ENCODE measurements at places on chromosomes 13 and 19.

GRCh38 chr19:41617941-41618730 lies 8.7 kb downstream of the CEACAM4 start:
- DNase-seq = no peak

GRCh38 chr19:49807058-49807903 lies 5.8 kb downstream of the FUZ start:
- DNase-seq = no peak

DNA sequence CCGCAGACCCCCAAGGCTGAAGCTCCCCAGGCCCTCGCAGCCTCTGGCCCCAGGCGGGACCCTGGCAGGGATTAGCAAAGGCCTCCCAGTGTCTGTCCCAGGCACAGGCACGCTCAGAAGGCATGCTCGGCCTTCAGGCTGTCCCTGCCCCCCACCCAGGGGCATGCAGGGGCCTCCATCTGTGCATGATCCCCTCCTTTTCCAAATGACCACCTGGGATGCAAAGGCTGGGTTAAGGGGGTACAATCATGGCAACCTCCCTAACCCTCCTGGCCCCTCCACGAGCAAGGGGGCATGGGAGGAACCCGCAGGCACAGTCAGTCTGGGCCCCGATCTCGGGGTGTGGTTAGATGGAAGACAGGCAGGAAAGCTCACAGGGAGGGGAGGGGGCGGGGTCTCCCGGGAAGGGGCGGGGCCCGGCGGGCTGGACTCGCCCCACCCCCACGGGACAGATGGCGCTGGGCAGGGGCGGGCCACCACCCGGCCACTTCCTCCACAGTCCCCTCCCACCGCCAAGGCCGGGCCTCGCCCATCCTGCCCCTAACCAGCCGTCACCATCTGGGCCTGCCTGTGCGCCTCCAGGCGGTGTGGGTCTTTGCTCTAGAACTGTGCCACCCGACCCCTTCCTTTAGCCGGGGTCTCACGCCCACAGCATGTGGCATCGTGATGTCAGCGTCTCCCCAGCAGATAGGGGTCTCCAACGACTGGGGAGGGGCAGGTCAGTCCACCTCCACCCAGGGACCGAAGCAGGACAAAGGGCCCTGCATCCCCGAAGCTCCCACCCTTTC lies 7.0 kb upstream of the REXO1 start:
- DNase-seq = peak; percentile 60

DNA sequence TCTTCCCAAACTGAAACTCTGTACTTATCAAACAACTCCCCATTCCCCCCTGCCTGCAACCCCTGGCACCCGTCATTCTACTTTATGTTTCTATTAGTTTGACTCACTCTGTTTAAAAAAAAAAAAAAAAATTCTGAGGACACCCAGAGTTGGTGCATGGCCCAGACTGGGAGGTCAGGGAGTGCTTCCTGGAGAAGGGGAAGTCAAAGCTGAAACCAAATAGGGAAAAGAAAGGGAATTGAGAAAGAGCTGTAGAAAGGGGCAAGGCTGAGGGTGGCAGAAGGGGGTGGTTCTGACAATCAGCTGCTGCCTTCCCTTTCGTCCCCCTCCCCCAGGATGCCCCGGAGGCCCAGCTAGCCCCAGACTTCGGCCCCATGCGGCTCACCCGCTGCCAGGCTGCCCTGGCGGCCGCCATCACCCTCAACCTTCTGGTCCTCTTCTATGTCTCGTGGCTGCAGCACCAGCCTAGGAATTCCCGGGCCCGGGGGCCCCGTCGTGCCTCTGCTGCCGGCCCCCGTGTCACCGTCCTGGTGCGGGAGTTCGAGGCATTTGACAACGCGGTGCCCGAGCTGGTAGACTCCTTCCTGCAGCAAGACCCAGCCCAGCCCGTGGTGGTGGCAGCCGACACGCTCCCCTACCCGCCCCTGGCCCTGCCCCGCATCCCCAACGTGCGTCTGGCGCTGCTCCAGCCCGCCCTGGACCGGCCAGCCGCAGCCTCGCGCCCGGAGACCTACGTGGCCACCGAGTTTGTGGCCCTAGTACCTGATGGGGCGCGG lies 9.0 kb upstream of the STRN4 start:
- no peak for DNase-seq

GRCh38 chr13:114130131-114130836 lies 2.1 kb downstream of the RASA3 start:
- DNase-seq = no peak

DNA sequence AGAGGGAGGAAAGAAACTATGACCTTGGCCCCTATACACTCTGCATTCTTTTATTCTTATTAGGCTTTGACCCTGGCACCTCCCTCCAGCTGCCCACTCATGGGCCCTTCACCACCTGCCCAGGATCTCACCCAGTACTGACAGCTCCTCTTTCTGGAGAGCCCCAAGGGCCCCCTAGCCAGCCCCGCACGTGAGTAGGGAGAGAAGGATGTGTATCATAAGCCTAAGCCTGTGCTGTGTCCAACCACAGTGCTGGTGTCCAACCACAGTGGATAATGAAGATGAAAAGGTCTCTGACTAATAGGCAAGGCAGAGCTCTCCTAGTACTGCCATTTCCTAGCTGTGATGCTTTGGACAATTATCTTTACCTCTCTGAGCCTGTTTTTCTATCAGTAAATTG lies 4.2 kb downstream of the DMRTC2 start:
- DNase-seq = no peak

DNA sequence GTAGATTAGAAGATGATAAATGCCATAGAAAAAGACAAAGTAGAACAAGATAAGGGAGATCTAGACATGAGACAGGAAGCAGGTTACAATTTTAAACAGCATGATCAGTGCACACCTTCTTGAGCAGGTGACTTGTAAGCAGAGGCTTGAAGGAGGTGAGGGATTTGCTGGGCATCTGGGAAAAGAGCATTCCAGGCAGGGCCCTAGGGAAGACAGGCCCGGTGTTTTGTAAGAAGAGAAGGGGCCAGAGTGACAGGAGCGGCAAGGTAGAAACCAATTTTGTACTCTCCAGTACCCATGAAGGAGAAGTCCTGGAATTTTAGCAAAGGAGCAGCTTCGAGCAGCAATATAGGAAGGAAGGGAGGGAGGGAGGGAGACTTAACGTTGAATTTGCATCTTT lies 296.5 kb downstream of the MZT1 start:
- DNase-seq = no peak

DNA sequence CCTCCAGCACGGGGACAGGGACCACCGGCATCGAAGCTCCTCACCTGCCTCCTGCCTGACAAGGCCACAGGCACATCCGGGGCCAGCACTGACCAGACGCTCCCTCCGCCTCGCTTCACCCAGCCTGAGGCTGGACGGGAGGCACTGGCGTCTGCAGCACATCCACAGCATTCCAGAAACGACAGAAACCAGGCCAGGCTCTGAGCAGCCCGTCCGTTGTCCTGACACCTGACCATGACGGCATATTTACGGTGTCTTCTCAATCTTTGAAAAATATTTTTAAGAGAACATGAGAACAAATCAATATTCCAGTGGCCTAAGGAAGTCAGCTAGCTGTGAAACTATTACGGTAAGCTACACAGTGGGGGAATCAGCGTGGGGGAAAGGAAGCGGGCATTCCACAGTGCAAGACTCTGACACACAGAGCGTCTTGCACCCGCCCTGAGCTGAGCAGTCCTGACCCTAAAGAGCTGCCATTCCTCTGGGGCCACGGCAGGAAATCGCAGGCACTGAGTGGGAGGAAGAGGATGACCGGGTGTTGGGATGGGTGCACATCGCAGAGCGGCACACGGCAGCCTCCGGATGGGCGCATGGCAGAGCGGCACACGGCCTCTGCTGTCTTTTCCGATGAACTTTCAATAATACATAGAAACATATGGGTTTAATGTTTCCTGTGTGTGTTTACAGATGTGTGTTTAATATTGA lies 26.8 kb downstream of the RASA3 start:
- DNase-seq = no peak

DNA sequence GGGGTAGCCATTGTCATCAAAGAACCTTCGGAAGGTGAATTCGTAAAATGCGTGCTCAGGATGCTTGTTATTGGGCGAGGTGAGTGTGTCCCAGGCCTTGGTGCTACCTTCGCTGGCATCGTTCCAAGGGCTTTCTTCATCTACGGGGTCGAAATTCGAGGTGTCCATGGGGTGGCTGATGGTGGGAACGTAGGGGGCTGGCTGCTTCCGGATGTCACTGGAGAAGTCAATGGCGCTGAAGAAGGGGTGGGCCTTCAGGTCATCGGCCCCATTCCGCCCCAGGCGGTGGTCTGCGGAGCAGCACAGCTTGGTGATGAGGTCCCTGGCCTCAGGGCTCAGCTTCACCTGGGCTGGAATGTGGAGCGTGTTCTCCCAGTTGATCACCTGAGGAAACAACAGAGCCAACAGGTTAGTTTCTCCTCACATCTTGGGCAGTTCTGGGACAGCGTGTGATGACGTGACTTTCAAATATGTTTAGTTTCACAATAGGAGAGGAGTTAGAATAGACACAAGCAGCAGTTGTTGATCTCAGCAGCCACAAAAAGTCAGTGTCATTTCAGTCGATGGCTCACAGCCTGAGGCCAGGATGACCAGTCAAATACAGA lies 72.5 kb upstream of the XPO4 start:
- no peak for DNase-seq
